ENCODE measurements at places on chromosomes 1 and 21.

DNA sequence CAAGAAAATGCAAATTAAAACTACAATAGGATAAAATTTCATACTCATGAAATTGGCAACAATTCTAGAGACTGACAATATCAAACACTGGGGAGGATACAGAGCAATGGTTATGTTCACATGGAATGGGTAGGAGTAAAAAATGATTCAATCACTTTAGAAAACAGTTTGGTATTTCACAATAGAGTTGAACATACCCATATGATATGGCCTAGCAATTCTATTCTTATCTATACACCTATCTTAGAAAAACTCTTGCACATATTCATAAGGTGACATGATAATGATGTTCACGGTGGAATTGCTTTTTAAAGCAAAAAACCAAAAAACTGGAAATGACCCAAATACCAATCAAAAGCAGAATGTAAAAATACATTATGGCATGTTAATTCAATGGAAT is 28.7 kb downstream of the PHC2 start:
- no peak for DNase-seq

DNA sequence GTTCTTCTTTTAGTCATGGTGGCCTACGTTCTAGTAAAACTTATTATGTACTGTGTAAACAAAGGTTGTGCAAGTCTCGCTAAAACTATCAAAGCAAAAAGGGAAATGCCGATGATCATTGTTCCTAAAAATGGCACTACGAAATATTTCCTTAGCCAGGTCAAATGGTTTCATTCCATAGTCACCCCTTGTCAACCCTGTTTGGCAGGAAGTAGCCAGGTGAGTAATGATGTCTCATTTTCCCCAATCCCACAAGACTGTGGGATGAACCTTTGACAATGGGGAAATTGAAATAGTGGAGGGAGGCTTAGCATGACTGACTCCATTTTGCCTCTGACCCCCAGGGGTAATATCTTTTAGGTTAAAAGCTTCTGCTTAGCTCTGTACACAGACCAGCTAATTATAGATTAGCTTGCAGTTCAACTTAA is 5.6 kb upstream of the REN start:
- DNase-seq, result no peak

GRCh38 chr21:44514218-44514520 is 25.8 kb downstream of the KRTAP10-1 start:
- DNase-seq, result no peak

DNA sequence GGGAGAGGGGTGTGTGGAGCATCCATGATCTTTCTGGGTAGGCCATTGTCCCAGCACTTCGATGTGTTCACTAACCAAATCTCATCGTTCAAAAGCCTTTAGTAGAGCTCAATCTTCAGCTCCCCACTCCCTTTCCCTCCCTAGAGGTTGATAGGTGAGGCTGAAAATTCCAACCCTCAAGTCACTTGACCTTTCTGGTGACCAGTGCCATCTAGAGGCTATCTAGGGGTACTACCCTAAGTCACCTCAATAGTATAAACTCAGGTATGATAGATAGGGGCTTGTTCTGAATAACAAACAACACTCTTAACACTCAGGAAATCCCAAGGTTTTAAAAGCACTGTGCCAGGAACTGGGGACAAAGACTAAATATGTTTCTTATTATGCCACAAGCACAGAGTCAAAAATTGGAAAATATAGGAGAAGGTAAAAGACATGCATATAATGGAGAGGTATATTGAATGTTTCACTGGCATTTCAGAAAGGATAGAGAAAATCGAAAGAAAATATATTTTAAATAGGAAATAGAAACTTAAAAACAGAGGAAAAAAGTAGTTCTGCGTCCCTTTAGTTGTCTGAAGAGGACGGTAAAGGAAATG is 42.9 kb upstream of the CD53 start:
- DNase-seq, result no peak

DNA sequence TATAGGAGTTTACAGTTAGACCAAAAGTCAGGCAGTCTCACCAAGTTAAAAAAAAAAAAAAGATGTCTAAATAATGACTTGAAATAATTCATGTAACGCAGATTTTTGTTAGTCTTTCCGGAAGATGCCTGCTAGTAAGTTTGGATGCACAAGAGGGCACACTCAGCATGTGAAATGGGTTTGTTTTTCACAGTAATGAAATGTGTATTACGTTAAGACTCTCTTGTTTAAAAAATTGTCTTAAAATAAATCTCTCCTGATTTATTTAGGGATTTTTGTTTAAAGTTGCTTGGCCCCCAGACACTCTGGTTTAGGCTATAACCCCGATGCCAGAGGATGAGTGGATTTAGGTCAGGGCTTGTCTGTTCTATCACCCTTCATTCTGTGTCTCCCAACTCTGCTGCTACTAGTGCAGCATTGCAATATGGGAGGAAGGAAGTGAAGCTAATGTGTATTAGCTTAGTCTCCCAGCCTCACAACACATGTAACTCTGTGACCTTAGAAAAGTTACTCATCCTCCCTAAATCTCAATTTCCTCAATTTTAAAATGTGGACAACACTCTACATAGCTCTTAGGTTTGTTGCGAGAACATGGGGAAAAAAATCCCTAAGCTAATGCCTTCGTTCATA is 25.7 kb downstream of the CTH start:
- no peak for DNase-seq

DNA sequence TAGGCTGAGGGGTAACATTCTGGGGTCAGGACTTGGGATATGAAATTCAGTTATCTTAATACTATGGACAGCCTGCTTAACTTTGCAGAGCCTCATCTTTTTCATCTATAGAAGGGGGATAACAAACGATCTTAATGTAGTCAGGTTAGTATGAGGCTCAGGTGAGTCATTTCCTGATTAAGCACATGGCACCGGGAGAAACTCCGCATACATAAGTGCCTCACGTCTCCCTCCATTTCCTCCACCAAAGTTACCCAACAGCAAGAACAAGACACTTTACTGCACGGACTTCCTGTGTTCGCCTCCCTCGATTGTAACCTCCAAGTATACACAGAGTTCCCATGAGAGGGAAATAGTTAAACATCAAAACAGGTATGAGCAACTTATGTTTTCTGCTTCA is 112.7 kb upstream of the COA6 start:
- DNase-seq, result no peak

GRCh38 chr1:4424766-4425165 is 229.6 kb upstream of the AJAP1 start:
- DNase-seq, result no peak

- no peak for DNase-seq
Measured at GRCh38 chr1:61042466-61043009, 39.8 kb upstream of the NFIA start.

- DNase-seq, result no peak
Measured at GRCh38 chr1:234589064-234589800, 20.7 kb downstream of the IRF2BP2 start.

DNA sequence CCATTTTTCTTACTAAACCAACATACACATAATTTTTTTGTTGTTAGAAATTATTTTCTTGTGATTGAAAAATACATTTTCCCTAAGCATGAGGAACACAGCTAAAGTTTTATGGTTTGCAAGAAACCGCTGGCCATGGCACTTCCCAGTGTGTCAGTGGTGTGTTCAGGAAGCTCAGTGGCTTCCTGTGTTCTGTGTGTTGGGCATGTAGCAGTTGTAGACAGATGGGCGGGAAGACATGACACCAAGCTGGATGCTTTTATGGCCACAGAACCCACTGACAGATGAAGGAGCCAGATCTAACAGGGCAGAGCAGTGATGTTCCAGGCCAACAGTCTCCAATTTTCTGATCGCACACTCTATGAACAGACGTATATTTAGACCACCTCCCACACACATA is 119.8 kb downstream of the GALNT2 start:
- DNase-seq, result no peak

GRCh38 chr1:5972198-5972520 is 20.1 kb downstream of the NPHP4 start:
- DNase-seq, result no peak

GRCh38 chr1:37951783-37952624 is 5.2 kb upstream of the INPP5B start:
- no peak for DNase-seq

GRCh38 chr1:66323958-66324625 is 209.9 kb upstream of the SGIP1 start:
- no peak for DNase-seq

- no peak for DNase-seq
Measured at GRCh38 chr1:205453466-205453865, 2.4 kb downstream of the BLACAT1 start.

DNA sequence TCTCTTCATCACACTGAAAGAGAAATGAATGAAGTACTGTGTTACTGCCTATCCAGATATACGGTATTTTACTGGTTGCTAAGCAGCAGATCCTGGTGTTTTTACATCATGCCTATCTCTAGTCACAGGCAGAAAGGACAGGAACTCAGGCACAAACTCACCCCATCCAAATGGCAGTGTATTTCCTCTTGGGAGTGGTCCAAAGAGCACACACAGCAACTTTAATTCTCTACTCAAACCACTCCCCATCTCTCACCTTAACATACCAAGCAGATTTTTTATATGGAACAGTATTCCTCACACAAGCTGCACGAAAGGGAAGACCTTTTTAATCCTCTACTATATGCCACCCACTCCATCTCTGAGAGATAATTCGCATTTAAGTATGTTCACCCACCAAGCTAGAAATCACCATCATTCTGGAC is 27.3 kb downstream of the EIF4G3 start:
- no peak for DNase-seq
